ENCODE measurements at places on chromosomes 4 and X. TPM values are rescaled to one million over a fixed set of nuclear protein-coding genes. Genes with fewer than 3 reads are reported as not detected.

Gene CDS1
- 1.6 TPM for polyA plus RNA-seq

Gene ACE2
- 0.37 TPM for polyA plus RNA-seq

Gene ASB5
- 40.8 TPM for polyA plus RNA-seq

Gene PNMA3
- 0.08 TPM for polyA plus RNA-seq

Gene GPRASP1
- 21.5 TPM for polyA plus RNA-seq

Gene MAPK10
- polyA plus RNA-seq = 15.5 TPM

Gene MAD2L1
- polyA plus RNA-seq = 4.0 TPM

Gene RTL3
- polyA plus RNA-seq = 0.03 TPM

Gene XAGE1A
- polyA plus RNA-seq = not detected

- no peak for DNase-seq
These were observed 124.5 kb upstream of the AGA start for GRCh38 chr4:177566691-177567090.

GRCh38 chrX:29143356-29143755 is 556.1 kb downstream of the IL1RAPL1 start:
- no peak for DNase-seq

DNA sequence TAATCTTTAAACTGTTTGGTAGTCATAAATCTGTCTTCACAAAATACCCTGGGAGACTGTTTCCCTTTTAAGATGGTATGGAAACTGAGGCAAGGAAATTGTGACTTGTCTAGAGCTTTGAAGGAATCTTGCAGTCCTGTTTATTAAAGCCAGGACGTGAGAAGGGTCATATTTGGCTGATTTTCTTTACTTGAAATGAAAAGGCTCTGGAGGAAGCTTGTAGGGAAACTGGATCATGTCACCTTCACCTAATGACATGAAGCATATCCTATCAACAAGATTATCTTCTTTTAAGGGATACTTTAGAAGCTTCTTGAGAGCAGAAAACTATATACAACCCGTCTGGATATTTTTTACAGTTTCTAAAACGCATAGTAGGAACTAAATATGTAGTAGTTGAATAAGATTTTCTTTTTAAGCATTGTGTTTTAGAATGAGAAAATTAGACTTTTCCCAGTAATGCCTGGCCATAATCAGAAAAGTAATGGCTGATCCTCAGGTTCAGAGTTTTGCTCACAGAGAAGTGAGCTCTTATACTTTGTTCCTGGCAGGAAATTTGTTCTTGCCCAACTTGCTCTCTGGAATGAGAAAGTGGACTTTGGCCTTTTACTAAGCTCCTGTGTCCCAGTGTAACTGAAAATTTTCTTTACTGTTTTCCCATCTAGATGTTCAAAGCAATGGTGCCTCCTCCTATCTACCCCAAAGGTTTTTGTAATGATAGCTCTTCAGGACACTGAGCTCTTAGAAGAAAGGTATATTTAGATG is 136.8 kb upstream of the AFF2 start:
- DNase-seq = no peak

DNA sequence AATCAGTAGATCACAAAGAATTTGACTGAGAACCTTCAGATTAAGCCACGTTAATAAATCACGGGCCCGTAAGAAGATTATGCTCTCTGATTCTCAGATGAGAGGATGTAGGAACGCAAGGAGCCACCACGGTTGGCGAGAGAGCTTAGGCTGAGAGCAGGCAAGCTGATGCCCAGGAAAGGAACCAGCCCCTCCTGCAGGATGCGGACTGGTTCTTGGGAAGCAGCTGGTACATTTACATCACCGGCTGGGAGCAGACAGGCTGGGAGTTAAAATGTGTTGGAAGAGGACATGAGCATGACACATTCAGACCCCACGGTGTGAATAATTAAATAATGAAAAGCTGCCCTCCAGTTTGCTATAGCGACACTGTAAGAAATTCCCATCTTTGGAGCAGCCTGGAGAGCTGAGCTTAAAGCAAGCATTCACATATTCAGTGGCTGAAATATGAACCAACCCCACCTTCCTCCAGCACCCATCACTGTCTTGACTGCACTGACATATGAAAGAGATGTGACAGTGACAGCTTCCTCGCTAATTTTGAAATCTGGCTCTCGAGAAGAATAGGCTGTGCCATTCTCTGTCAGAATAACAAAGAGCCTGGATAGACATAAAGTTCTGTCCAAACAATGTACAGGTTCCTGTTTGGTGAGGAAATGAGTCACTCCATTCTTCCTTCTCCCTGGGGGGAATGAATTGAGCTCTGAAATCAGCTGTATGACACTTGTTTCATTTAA is 33.1 kb downstream of the LNX1 start:
- no peak for DNase-seq

DNA sequence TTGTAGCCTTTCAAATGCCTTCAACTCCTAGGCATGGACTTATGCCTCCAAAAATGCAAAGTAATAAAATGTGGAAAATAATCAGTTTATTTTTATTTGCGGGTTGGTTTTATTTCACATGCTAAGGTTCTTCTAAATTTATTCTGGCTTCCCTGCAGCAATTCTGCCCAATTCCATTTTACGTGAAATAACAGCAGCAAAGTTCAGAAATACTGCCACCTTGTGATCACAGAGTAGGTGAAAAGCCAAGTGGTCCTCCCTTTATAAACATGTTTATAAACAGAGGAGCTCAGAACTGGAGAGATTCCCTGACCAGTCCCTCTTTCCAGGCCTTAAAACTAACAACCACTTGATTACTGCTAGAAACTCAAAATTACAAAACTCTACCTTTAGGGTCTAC is 14.7 kb upstream of the DCHS2 start:
- DNase-seq = no peak

- no peak for DNase-seq
These were observed 37.7 kb downstream of the ETDC start for GRCh38 chrX:135346975-135347374.

GRCh38 chrX:110001740-110002299 is 1.1 kb upstream of the TMEM164 start:
- no peak for DNase-seq

GRCh38 chrX:153793291-153793690 is 884 bp downstream of the IDH3G start:
- DNase-seq = no peak

DNA sequence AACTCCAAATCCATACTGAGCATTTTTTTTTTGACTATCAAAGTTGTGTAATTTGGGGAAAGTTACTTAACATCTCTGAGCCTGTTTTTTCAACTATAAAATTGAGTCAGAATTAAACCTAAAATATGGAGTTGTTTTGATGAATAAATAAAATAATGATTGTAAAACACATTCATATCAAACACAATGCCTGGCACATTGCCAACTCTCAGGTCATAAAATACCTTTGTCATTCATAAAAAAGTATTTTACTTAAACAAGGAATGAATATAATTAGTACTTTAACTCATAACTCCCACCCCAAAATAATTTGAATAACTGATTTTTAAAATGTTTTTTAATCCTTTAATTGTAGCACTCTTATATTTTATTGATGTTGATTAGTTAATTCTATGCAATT is 3.8 kb upstream of the GPR174 start:
- DNase-seq = no peak

DNA sequence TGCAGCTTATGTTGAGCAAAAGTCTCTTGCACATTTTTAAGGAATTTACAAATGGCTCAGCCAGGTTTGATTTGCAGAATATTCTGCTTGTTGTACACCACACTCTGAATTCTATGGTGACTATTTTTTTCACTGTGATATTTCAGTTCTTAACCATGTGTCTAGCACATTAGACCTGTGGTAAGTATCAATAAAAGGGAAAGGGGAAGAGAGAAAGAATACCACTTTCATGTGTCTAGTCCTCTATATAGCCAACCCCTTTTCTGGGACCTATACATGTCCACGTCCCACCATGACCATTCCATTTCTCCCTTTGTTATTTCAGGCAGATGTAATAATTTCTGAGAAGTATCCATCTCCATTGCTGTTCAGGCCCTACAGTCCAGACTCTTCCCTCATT is 121.3 kb upstream of the PNPLA4 start:
- no peak for DNase-seq

DNA sequence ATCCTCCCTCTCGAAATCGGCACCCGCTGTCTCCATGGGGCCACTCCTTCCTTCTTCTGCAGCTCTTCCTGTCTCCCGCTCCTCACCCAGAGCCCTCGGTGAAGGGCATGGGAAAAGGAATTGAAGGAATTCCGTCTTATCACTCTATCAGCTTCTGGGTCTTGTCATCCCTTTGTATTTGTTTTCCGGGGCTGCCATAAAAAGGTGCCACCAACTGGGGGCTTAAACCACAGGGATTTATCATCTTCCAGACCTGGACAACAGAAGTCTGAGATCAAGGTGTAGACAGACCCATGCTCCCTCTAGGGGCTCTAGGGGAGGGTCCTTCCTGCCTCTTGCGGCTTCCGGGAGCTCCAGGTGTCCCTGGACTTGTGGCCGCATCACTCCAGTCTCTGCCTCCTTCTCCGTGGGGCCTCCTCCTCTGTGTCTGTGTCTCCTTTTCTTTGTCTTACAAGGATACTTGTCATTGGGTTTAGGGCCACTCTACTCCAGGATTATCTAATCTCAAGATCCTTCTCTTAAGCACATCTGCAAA is 24.0 kb downstream of the CD99 start:
- no peak for DNase-seq

GRCh38 chr4:74283614-74284013 is 24.7 kb upstream of the EPGN start:
- no peak for DNase-seq

DNA sequence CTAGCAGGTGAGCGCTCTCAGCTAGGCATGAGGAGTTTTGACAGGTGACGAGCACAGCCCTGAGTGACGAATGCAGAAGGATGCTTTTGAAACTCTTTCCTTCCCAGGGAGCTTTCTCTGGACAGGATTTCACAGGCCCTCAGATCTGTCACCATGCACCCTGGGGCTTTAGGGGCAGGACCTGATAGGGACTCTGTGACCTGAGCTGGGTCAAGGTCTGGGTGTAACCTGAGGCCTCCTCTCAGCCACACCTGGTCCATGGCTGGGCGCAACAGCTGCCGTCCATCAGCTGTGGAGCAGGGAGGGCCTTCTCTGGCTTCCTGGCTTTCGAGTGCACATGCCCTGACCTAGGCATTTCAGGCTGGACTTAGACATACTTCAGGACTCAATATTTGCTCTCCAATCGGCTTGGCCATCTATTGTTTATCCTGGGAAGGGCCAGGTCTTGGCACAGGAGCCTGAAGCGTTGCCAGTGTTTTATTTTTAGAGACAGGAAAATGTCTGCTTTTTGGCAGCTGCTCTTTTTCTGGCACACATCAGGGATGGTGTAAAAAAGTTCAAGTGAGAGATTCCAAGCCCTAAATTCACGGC is 56.4 kb downstream of the C4orf51 start:
- no peak for DNase-seq

GRCh38 chrX:140163371-140164159 is 198.2 kb upstream of the CXorf66 start:
- no peak for DNase-seq

GRCh38 chrX:48683411-48683982 is at the start of gene WAS:
Gene WAS, plus strand, starts transcription at chrX:48683799. Its CDS starts 55 bp downstream, at chrX:48683854.
- DNase-seq = no peak

DNA sequence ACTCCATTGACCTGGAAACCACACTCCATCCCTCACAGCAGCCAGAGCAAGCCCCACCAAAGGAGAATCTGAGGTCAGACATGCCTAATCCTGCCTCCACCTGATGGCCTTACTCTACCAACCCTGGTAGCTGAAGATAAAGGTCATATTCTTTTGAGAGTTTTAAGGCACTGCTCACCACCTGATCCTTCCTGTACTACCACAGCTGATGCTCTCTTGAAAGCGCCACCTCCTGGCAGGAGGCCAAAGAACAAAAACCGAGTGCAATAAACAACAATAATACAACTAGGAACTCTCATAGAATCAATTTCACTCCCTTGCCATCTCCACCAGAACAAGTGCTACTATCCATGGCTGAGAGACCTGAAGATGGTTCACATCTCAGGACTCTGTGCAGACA is 301.6 kb downstream of the NAF1 start:
- no peak for DNase-seq

DNA sequence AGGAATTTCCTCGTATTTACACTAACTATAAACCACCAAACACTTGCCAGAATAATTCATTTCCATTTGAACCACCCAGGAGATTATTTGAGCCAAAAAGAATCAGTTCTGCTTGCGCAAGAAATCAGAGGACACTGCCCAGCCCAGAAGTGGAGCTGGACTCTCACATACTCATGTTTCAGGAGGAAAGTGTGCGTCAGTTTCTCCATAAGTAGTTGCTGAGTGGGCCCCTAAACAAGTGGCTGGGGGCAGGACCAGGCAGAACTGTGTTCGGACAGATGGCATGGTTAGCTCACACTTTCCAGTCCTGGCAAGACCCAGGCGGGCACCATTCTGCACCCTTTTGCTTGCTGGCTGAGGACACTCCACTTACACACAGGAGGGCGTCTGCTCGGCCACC is 38.8 kb downstream of the BTC start:
- no peak for DNase-seq

- DNase-seq = no peak
These were observed 4.5 kb downstream of the RAB39B start for GRCh38 chrX:155259752-155260151.

DNA sequence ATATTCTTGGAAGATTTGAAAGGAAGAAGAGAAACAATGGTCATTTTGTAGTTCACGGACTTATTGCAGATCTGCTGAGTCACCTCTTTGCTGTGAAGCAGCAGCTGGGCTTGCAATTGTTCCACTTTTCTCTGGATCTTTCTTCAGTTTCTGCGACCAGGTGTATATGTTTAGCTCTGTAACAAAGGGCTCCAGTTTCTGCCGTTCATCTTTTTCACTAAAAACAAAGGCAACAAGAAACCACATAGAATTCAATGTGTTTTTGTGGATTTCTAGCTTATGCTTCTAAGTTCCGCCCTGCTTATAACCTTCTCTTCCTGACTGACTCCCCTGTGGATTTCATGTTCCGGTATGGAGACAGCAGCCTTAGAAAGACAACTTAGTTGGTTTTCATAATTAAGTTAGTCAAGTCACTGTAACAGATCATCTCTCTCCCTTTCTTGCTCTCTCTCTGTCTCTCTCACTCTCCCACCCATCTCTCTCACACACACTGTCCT is 121.6 kb upstream of the EPHA5 start:
- DNase-seq = no peak

GRCh38 chr4:2742081-2742822 is 13.9 kb downstream of the TNIP2 start:
- DNase-seq = no peak

- DNase-seq = no peak
These were observed 74.1 kb downstream of the EVC start for GRCh38 chr4:5784960-5785611.

- no peak for DNase-seq
These were observed 124.4 kb downstream of the RELL1 start for GRCh38 chr4:37561803-37562207.

GRCh38 chr4:80312124-80312523 is 23.4 kb upstream of the CFAP299 start:
- no peak for DNase-seq

GRCh38 chr4:41559940-41560516 is 22.1 kb downstream of the LIMCH1 start:
- DNase-seq = no peak

All from urinary bladder (tissue), 4 donors.